ENCODE measurements at places on chromosomes 2 and 18.

- ATAC-seq: no peak
Observed at GRCh38 chr18:25210622-25211021, 141.3 kb downstream of the ZNF521 start.

- ATAC-seq: no peak
Observed at GRCh38 chr18:13999231-13999630, 83.9 kb upstream of the MC2R start.

- peak; percentile 30 for ATAC-seq
Observed at GRCh38 chr18:76451396-76452331, 43.4 kb downstream of the ZNF516 start.

GRCh38 chr2:181682026-181682789 lies 1.9 kb upstream of the NEUROD1 start:
- no peak for ATAC-seq

DNA sequence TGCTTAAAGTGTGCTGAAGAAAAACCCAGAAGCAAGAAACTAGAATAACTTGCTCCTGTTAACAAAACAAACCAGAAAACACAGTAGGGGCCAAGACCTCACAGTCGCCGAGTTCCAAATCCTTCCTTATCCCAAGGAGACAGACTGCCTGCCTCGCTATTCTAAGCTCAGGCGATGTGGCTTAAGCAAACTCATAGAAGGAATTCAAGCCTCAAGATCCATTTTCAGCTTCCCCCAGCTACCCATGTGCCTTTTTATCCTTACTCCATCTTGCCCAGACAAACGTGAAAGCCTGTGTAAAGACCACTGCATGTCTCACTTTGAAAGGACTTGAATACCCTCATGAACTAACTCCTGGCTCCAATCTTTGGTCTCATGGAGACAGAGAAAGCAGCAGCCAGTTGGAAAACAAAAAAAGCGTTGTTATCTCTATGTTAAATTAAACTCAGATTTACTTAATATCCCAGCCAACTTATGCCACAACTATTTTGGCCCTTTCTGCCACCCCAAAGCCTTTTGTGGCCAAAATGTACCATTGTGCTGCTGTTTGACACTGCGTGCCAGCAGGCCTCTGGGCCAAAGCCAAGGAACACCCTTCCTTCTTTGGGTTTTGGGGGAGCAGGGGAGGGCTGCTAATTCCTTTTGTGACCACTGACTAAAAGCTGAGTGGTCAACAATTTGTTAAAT lies 123.2 kb upstream of the FZD5 start:
- no peak for ATAC-seq

DNA sequence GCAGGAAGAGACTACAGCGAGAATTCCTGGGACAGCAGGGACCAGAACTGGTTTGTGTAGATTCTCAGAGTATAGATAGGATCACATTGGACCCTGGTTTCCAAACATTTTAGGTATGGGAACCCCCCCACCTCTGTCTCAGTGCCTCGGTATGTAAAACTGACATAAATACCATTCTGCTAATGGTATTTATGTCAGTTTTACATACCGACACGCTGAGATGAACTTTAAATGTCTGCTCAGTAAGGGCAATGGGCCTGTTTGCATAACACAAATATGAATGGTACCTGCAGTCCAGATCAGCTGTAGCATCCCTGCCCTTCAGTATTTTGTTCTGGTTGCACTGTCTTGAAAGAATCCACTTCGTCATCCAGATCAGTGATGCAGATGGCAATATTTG lies 73.2 kb downstream of the WDSUB1 start:
- ATAC-seq: no peak

DNA sequence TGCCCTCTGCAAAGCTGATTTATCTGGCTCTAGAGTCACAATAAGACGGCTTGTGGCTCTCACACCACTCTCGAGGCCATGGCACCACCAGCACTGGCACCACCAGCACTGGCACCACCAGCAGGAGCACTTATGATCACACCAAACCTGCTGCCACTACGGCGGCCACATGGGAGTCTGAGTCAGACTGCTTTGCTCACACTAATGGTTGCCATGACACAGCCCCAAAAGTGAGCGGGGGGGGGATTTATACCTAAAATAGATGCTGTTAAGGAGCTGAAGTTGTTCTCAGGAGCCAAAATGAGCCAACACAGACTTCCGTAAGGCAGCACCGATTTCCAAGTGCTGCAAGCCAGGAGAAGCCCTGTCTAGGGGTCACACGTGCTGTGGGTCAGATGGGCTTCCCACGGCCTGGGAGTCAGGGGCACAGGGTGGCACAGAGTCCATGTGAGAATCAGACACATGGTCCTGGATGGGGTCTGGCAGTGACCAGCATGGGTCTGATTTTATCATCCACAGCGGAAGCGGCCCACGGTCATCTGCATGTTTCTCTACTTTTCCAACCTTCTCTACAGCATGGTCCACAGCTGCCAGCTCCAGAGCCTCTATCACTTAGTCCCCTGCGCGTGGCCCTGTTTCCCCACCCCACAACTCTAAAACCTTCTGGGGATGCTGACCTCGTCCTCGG lies 16.7 kb downstream of the DNMT3A start:
- no peak for ATAC-seq

DNA sequence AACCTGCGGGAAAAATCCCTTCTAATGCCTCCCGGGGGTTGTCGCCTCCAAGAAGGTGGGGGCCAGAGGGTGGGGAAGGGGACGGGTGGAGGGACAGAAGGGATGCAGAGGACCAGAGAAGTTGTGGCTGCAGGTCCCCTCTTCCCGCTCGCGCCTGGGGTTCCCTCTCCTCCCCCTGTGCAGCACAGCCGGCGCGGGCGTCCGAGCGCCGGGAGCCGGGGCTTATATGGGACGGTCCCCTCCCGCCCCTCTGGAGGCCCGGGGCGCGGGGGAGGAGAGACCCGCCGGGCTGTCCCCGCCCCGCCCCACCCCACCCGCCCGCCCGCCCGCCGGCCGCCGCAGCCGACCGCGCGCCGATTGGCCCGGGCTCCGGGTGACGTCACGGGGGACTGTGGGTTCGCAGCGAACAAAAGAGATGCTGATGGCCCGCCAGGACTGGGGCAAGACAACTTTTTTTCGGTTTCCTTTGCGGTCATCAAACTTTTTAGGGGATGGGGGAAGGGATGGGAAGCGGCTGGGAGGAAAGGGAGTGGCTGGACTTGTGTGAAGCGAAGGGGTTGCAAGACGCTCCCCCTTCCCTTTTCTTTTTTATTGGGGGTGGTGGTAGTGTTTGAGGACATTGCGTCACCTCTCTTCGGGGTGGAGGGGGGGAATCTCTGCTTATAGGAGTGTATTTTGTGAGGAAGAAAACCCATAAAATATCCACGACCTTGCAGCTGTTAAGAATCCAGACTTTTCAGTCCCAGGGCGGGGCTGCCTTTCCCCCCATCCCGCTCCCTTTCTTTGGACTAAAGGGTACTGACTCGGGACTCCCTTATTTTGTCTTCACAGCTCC lies at the start of gene FN1:
FN1 (minus strand) TSS at position 199 of the 835 bp plus-strand sequence. CDS start 266 bp downstream, outside the sequence.
- ATAC-seq: peak; percentile 77

- ATAC-seq: no peak
Observed at GRCh38 chr2:231966886-231967285, 5.4 kb downstream of the DIS3L2 start.

GRCh38 chr2:204483608-204484081 lies 61.6 kb upstream of the PARD3B start:
- no peak for ATAC-seq

- ATAC-seq: no peak
Observed at GRCh38 chr18:3027370-3027891, 14.5 kb upstream of the LPIN2 start.

DNA sequence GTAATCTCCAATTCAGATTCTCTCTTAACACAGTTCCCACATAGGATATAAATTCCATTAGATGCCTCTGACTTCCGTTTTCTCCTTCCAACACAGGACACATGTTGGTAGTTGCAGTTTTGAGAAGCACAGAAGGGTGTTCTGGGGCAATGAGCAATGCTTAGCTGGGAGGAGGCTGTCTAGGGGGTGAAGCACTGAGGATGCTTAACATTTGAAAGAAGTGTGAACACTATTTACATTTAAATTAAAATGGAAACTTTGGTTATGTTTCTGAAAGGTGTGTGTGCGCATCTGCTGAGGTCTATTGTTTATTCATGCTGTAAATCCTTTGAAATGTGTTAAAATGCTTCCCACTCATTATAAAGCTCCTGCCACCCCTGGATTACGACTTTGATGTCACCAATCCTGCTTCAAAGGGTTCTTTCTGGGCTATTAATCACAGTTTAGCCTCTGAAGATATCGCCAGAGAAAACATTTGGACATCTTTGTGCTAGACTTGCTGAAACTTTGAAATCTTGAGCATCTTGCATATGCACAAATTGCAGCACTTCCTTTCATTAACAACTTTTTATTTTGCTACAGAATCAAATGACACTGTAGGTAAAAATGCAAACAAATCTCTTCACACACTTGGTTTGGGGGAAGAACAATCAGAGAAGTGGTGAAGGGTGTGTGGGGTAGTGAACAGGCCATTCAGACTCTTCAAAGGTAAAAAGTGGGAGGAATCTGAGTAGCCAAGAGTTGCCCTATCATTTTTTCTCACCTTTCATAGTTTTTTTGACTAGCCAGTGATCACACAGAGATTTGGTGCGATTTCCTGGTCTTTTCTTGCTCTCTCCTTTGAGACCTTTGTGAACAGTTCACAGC lies 258.4 kb downstream of the MYO3B start:
- no peak for ATAC-seq

DNA sequence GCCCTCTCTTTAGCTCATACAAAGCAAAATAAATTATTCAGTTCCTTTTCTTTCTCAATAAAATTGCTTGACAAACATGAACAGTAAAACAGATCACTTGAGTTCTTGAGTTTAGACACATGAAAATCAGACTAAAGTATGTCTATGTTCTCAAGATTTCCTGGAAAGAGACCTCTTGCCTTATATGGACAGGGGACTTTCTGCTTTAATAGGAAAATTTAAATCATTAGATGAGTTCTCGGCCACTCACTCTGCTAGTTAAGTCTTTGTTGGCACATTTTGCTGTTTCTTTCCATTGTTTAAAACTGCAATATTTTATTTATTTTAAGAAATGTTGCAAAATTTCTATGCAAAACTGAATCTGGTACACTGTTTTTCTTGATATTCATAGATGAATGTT lies 207.8 kb downstream of the RND3 start:
- ATAC-seq: no peak

DNA sequence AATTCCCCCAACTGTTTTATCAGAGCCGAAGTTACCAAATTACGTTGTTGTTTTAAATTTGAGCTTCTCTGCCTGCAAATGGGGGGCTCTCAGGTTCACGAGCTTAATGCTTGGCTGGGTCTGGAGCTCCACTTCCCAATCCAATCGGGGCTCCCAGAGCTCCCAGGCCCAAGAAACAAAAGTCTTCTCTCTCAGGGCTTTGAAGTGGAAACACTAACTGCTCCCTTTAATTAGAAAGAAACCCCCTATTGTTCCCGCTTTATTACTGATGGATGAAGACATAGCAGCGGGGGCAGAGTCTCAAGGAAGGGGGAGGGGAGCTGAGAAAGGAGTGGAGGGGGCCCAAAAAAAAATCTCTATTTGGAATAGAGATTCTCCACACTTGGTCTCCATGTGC lies 15.6 kb upstream of the PKDCC start:
- no peak for ATAC-seq

- ATAC-seq: no peak
Observed at GRCh38 chr2:173462892-173463840, 108.5 kb downstream of the CDCA7 start.

DNA sequence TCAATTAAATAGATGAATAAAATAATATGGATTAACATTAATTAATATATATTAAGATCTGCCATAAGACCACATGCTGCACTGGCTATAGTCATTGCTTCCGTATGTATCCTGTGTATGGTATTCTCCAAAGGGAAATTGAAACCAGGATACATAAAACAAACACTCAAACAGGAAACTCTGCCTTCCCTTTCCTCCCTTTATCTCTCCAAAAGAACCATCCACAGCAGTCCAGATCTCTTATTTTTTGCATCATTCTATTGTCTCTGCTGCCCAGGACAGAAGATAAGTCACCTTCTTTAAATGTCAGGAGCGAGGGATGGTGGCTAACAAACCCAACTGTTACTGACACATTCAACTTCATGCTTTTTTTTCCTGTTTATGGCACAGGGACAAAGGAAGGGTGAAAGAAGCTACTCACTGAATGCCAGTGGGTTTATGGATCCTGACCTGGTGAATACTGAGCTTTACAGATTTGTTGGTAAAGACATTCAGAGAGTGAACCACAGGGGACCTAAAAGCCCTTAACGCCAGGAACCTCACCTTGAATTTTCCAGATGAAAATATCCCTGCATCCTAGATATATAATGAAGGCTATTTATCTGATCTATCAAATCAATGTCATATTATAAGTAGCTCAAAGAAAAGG lies 67.5 kb downstream of the CSRNP3 start:
- ATAC-seq: no peak

DNA sequence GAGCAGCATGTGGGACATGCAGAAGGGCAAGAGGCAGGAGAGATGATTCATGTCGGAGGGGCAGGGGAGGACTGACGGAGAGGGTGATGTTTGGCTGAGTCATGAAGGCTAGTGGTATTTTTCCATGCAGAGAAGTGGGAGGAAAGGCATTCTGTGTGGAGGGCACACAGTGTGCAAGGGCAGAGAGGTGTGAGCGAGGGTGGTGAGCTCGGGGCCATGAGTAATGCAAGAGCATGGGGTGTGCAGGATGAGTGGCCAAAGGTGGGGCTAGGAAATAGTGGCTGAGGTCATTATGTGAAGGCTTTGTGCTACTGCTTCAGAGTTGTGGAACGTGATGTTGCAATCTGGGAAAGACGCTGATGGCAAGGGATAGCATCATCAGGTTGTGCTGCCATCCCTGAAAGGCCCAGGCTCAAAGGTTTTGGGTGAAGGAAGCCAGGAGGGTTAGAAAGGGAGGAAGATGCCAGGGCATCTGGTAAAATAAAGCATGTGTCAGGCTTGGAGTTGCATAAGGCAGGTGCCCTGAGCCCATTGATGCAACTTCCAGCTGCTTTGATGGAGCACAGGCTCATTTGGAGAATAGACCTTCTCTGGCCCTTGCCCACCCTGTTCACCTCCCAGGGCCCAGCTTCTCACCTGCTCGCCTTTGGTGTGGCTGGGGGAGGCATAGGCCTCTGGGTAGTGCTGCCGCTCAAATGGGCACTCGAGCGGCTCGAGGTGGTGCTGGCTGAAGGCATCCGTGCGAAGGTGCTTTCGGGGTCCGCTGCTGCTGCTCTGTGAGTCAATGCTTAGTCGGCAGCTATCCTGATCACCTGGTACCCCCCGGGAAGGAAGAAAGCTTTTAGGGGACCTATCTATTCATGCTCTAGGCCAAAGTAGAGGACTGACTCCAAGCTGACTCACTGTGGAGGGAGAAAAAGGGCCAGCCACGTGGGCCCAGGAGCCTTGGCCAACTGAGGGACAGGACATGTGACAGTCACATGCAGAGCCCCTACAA lies 37.5 kb downstream of the PAX8 start:
- ATAC-seq: peak; percentile 96

DNA sequence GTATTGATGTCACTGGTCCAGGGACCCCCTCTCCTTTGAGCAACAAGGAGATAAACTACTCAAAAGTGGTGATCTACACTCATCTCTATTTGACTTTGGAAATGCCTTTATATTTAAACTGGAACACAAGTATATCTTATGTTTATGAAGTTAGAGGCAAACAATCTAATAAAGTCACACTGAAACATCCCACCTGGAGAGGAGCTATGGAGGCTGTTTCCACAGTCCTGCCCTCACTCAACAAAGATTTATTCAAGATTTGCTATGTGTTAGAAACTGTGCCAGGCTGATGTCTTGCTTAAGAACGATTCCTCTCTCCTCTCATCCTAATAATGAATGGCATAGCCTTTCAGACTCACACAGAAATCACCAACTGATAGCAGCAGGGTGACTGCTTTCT lies 140.8 kb downstream of the ALPK2 start:
- no peak for ATAC-seq

- no peak for ATAC-seq
Observed at GRCh38 chr2:138485019-138485418, 16.6 kb upstream of the SPOPL start.

- no peak for ATAC-seq
Observed at GRCh38 chr18:55244546-55244945, 285.3 kb upstream of the CCDC68 start.

All from esophagus mucosa (tissue), 1 donor.